CD4-positive, alpha-beta T cell treated with Interleukin-15 for 4 hours (primary cell): ENCODE measurements at places on chromosomes 7 and 10.

DNA sequence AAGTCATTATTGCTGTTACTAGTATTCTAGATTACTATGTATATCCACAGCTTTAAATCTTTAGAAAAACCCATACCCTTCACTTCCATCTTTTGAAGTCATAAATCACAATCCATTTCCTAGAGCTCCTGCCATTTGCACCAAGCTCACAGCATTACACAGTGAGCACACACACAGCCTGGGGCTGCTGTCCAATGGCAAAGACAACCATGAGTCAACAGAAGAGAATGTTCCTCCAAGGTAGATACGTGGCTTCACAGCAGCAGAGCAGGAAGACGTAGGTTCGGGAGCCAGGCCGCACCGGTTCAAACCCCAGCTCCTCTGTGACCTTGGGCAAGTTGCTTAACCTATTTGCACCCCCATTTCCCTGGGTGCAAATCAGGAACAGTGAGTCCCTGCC is 234.6 kb downstream of the DIP2C start:
- no peak for DNase-seq

DNA sequence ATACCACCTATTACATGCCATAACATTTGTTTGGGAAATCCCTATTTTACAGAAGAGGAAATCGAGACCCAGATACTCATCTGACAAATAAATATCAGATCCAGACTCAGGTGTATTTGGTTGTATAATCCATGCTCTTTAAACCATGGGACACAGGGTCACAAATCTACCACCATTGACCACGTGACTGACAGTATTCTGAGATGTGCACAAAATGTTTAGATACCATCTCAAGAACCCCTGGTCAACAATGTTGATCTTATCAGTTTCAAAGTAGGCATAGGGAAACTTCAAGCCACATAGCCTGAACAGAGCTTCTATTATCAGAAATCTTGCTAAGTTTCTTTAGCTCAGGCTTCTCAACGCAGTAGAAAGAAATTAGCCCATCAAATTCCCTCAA is 93.6 kb downstream of the ICA1 start:
- DNase-seq = no peak

DNA sequence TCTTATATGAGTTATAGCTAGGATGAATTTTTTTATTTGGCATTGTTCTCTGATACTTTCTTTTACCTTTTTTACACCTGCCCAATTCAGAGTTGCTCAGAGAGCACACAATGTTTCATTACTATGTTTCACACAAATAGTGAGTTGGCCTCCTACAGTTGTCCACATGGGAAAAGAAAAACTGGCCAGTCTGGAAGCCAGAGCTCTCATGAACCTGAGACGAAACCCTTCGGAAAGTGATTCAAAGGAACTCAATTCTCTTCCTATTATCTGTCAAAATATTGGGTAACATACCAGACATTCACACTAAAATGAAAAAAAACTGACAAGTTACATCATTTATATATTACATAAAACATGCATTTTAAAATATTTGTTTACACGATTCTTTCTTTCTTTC is 15.3 kb downstream of the SCRN1 start:
- no peak for DNase-seq

DNA sequence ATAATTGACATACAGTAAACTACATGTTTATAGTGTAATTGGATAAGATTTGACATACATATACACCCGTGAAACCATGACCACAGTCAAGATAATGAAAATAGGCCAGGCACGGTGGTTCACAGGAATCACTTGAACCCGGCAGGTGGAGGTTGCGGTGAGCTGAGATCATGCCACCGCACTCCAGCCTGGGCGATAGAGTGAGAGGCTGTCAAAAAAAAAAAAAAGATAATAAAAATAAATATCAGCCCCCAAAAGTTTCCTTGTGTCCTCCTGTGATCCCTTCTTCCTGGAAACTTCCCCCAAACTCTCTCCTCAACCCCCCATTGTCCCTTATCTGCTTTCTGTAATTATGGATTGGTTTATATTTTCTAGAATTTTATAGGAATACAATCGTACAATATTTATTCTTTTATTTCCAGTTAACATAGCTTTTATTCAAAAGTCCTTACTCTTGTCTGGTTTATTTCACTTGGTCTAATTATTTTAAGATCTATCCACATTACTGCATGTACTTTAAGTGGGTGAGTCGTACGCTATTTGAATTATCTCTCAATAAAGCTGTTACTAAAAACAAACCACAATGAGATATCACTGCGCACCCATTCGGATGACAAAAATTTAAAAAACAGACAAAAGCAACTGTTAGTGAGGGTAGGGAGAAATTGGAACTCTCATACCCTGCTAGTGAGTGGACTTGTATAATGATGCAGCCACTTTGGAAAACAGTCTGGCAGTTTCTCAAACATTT is 30.1 kb upstream of the TNPO3 start:
- no peak for DNase-seq

DNA sequence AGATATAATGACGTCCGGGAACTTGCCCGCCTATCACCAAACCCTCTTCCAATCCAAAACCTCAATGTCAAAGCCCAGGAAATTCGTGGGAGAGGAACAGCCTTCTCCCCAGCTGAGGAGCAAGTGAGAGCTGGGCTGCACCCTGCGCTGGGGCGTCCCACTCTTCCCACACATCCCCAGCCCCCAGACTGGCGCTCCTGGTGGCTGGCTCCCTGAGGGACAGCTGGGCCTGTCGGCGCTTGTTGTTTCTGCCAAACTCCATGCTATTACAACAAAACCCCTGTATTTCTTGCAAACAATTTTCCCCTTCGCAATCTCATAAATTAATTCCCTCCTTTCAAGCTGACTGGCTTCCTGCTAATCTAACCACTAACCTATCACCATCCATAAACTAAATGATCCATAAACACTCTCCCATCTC is 53.0 kb downstream of the GRID1 start:
- DNase-seq = no peak

GRCh38 chr10:22977751-22978150 is 49.9 kb downstream of the ARMC3 start:
- no peak for DNase-seq
